ENCODE measurements at places on chromosomes 1 and 21.

DNA sequence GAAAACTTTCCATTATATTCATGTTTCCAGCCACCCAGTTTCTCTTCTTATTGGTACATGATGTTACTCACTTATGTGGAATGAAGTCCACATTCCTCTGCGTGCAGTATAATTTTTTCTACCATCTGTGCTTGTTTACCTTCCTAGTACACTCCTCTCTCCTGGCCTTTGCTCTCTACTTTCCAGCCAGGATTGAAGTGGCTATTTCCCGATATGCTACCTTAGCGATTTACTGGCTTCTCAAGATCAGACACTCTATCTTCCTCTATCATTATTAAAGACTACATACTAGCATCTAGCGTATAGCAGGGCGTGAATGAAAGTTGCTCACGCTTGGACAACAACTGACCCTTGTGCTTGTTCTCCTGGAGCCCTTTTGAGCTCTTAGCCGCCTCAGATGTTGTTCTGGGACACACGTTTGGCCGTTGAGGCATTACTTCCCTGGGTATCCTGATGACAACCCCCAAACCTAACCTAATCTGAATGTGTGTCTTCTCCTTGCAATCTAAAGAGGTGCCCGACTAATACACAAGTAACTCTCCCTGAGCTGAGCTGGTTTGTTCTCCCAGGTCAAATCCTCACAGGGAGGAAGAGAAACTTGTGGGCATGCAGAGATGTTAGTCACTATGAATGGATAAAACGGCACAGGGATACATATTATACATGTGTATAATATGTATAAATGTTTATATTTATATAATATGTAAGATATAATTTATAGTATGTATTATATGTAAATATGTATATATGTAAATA lies 13.4 kb upstream of the MTARC2 start:
- DNase-seq: no peak

DNA sequence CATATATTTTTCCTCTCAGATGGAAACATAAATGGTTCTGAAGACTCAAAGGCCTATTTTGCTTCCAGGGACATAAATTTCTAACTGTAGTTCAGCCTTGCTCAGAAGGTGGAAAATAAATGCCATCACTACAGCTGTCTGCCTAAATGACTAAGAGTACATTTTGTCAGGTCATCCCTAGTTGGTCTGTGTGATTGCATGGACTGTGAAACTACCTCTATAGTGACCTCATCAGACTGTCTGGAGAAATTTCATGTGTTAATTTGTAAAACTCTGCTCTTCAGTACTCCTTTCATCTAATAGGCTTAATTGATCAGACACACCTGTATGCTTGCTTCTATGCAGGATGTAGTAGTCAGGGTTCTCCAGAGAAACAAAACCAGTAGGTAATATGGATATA lies 886.9 kb downstream of the AMY1C start:
- DNase-seq: no peak

DNA sequence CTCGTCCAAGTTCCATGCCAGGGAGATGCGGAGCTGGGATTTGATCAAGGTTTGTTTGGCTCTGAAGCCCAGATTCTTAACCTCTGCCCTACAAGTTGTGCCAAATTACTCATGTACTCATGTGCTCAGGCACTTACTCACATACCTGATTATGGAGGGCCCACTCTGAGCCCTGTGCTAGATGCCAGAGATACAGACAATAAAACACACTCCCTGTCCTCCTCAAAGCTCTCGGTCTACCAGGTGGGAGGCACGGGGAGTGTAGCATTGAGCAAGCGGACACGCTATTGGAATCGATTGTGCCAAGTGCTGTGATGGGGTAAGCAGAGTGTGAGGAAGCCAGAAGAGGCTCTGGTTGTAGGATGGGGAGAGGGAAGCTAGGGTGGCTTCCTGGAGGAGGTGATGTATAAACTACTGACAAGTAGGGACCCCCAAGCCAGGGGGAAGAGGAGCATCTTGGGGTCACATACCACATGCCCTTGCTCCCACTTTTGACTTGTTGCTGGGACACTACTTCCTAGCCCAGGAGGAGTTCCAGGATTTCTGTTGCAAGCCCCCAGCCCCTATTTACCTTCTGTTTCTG lies 49.8 kb upstream of the IFNLR1 start:
- DNase-seq: no peak

- no peak for DNase-seq
These were observed 17.5 kb downstream of the RNF2 start for GRCh38 chr1:185062710-185063370.

- DNase-seq: no peak
These were observed 313.1 kb downstream of the PTBP2 start for GRCh38 chr1:97034651-97035050.

GRCh38 chr1:9711466-9712020 lies 60.0 kb downstream of the PIK3CD start:
- DNase-seq: no peak

- no peak for DNase-seq
These were observed 125.3 kb downstream of the DNM3 start for GRCh38 chr1:171966426-171967220.

GRCh38 chr1:2927393-2928360 lies 93.6 kb upstream of the ACTRT2 start:
- no peak for DNase-seq

DNA sequence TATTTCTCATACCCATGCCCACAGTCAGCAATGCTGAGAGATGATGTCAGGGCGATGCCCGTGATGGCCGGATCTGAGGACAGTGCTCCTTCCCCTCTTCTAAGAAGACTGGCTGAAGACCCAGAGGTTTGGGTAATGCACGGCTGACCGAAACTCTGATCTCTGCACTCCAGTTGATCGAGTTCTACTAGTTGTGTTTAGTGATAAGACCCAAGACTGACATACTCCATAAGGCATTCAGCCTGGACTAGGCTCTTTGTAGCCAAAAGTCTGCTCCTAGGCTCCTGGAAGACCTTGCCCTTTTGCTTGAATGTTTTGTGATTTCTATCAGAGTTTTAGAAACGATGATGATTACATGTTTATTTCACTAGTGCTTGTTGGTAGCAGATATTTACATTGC lies 251.5 kb downstream of the DYRK1A start:
- DNase-seq: no peak

GRCh38 chr1:156746406-156746727 lies 5.1 kb downstream of the HDGF start:
- no peak for DNase-seq

GRCh38 chr1:226223157-226223785 lies at the start of gene MIXL1:
TSS of gene MIXL1 (plus strand) at chr1:226223664. CDS start at chr1:226223682, 18 bp downstream.
- DNase-seq: no peak

GRCh38 chr1:43520100-43520778 lies 10.4 kb upstream of the PTPRF start:
- DNase-seq: no peak

DNA sequence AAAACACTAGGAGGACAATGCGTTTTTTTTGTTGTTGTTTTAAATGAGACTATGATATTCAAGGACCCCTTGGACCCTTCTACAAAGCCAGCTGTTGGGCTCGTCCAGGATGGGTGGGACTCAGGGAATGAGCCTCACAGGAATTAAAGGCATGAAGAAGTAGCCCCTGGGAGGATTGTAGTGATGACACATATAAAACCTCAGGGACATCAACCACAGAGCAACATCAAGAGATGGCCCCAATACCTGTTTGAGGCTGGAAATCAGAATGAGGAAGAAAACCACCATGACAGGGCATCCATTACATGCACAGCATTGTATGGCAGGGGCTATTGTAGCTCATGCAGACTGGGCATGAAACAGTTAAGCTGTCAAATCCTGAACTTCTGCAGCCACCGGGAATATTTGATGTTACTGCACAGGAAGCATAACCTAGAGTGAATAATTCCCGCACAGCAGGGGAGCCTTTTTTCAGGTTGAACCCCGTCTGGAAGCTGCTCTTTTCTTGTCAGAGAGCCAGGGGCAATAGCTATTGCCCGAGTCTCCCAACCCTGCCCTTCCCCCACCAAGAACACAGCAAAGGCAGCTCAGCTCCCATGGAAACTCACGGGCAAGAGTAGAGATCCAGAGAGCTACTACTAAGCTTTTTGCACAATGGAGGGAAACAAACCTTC lies 140.2 kb upstream of the FGGY start:
- DNase-seq: no peak

DNA sequence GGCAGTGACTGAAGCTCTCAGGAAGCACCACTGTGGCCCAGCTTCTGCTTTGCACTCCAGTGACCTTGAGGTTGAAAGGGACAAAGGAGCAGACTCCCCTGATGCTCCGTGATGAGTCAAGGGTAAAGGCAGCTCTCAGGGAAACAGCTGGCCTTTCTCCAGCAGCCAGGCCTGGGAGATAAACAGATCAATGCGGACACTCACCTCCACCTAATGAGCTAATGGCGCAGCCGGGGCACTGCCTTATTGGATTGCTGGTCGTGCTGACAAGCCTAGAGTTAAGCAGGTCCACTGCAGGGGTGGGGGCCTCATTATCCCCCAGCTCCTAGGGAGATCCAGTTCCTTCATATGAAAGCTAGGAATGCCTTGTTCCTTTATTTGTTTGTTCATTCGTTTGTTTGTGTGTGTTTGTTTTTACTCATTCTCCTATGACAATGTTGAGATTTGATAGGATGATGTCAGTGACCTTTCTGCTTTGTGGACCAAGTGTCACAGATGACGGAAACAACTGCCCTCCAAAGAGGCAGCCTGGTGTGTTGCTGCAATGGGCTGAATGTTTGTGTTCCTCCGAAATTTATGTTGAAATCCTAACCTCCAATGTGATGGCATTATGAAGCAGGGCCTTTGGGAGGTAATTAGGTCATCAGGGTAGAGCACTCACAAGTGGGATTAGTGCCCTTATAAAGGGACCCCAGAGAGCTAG lies 141.4 kb upstream of the BEND5 start:
- no peak for DNase-seq

DNA sequence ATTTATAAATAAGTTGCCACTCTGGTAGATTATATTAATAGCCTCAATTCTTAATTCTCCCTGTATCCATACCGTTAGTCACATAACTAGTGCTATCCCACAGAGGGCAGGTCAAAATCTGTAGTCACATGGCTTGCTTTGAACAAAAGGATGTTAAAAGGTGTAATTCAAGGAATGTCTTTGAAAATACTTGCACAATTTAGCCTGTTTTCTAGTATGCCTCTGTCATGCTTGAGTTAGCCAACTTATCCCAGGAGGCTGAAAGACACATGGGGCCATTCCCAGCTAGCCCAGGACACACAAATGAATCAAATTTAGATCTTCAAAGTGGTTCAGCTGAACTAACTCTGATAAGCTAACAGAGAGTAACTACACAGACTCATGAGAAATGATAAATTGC lies 758.5 kb upstream of the NEGR1 start:
- no peak for DNase-seq

All from GDM1 (cell line).